ENCODE measurements at places on chromosomes 7 and 10.

- no peak for DNase-seq
These were observed 129.4 kb downstream of the ANK3 start for GRCh38 chr10:60260321-60260720.

- DNase-seq: peak; percentile 95
These were observed 1.5 kb downstream of the PTPN12 start for GRCh38 chr7:77538281-77539212.

GRCh38 chr10:44927352-44927751 is 16.2 kb downstream of the TMEM72 start:
- DNase-seq: no peak

DNA sequence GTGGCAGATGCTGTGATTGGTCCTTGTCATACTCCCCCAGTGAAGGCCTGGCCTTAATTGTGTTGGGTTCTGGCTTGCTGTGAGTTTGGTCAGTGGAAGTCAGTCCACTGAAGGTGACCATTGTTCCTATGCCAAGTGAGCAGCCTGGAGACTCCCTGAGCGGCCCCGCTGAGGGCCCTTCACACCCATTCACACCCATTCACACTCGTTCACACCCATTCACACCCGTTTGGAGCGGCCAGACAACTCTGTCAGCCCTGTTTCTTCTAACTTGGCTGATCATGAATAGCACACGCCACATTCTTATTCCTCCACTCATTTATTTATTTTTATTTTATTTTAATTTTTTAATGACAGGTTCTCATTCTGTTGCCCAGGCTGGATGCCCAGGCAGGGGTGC is 61.5 kb downstream of the C10orf120 start:
- DNase-seq: no peak

DNA sequence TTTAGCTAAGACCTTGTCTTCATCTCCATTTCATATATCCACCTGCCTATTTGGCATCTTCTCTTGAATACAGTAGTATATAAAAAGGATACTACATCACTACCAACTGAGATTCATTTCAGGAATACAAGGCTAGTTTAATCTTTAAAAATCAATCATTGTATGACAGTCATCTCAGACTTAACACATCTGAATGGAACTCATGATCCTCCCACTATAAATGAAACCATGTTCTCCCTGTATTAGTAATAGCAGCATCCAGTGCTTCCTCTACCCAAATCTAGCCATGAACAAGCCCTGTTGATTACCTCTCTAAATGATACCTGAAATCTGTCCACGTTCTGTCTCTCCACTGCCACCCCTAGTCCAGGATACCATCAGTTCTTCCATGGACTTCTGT is 196.2 kb downstream of the CDK14 start:
- DNase-seq: no peak

GRCh38 chr10:3761021-3761686 is 23.9 kb downstream of the KLF6 start:
- DNase-seq: peak; percentile 15

- DNase-seq: peak; percentile 32
These were observed 91.8 kb downstream of the ZMYND11 start for GRCh38 chr10:227014-227413.

GRCh38 chr7:131218727-131219128 is 108.9 kb upstream of the MKLN1 start:
- DNase-seq: no peak
